ENCODE measurements at places on chromosomes 4 and X.

DNA sequence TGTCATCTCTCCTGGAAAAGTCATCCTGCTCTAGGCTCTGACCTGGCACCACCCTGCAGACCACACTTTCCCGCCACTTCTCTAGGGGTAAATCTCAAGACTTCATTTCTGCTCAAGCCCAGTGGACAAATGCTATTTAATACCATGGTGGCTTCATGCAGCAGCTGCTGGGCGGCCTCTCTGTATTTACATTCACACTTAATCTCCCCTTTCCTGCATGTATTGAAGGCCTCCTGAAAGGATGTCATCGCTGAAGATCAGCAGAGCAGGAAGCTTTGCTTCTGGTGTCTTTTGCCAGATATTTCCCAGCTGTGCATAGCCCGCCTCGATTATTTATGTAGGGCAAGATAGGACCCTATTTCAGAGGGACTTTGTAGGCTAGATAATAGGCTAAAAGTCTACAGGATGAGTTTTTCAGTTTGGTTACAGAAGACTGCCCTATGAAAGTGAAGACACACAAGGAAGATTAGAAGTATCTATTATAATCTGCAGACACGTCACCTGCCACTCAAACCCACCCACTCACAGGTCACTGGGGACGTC, 17.2 kb downstream of the PROM1 start:
- DNase-seq: no peak

GRCh38 chr4:21625447-21625846, 323.1 kb downstream of the KCNIP4 start:
- no peak for DNase-seq

GRCh38 chrX:8868906-8869305, 67.7 kb upstream of the FAM9A start:
- no peak for DNase-seq

DNA sequence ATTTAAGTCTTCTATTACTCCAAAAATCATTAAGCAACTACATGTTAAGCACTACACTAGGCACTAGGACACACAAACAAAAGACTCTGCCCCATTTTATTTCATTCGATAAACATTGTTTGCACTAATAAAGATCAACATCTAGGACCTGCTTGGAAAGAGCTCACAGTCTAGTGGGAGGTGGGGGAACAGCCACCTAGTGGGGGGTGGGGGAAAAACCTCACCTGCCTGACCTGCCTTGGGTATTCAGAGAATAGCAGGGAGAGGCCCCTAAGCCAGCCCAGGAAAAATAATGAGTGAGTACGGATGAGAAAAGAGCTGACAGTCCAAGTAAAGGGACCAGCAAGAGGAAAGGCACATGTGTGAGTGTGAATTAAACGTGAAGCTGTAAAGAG, 52.2 kb downstream of the PRDM5 start:
- DNase-seq: no peak

GRCh38 chrX:10783451-10783995, 163.1 kb upstream of the MID1 start:
- no peak for DNase-seq

Data from left ventricle myocardium inferior (tissue), 1 donor.